Renal cortical epithelial cell (primary cell): ENCODE measurements at places on chromosomes 1 and 21.
A peak's percentile ranks its signal among the peaks of the same experiment; 100 is the strongest.

GRCh38 chr1:74452035-74452434, 60.4 kb downstream of the LRRC53 start:
- DNase-seq: no peak

- no peak for DNase-seq
Measured at GRCh38 chr21:25565272-25566211, 41.7 kb downstream of the MRPL39 start.

GRCh38 chr1:151133018-151133806, 13.2 kb downstream of the SEMA6C start:
- no peak for DNase-seq

DNA sequence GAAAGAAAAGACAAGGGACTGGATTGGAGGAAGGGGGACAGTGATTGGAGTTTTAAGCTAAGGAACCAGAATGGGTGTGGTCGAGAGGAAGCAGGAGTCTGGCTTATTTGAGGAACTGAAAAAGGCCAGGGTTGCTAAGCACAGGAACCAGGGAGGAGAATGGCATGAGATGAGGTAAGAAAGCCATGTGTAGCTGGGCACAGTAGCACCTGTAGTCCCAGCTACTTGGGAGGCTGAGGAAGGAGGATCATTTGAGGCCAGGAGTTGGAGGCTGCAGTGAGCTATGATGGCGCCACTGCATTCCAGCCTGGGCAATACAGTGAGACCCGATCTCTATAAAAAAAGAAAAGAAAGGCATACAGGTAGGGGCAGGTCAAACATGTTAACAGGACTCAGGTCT, 8.1 kb upstream of the KHDRBS1 start:
- DNase-seq: no peak

- no peak for DNase-seq
Measured at GRCh38 chr1:212712451-212713303, 13.0 kb upstream of the BATF3 start.

GRCh38 chr1:229897501-229897900, 169.5 kb upstream of the GALNT2 start:
- DNase-seq: no peak

- DNase-seq: no peak
Measured at GRCh38 chr1:145999321-146000024, 3.1 kb upstream of the TXNIP start.

- DNase-seq: no peak
Measured at GRCh38 chr1:241391926-241392710, 35.1 kb upstream of the RGS7 start.

DNA sequence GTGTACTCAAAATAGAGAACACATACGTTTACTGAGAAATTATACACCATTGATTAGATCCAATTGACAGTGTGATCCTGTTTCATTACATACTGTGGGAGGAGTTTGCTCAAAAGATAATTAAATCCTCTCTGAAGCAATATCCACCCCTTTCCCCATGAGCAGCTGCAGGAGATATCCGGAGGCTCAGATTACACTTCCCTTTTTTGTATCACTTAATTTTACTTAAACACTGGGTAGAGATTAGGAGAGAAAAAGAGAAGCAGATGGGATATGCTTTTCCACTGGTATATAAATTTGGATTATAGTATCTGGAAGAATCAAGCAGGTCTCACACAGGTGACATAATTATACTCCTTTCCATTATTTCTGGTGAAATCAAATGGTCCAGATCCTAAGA, 333.3 kb upstream of the ZRANB2 start:
- DNase-seq: no peak

- DNase-seq: no peak
Measured at GRCh38 chr21:46606427-46606813, 1.5 kb upstream of the S100B start.

DNA sequence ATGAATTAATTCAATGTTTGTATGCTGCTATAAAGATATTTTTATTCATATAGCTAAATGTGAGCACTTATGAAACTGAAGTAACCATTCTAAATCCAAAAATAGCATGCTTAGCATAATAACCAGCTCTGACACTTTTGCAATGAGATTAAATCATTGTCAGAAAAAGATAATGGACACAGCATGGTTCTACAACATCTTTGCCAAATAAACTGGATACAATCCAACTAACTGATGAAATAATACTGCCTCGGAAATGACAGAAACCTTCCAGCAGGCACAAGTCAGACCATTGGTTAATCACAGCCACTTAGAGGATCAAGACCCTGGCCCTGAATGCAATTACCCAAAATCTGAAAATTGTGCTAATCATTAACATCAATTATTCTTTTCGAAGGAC, 592.7 kb upstream of the ADGRL4 start:
- DNase-seq: no peak

DNA sequence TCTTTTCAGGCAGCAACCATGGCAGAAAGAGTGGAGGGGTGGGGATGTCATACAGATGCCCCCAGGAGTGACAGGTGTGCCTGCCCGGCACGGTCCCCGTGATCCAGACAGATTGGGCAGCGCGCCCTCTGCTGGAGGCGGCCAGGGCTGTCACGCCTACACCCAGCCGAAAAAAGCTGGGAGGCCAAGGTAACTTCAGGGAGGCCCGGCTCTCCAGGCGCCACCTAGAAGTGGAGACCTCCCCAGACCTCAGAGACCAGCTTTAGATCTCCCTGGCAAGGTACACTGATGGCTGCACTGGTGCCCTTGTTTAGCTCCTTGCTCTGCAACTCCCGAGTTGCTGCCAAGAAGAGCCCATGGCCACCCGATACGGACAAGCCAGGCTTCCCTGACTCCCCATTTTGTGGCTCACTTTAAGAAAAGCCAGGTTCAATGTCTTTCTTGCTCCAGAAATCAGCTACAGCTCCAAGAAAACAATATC, 6.6 kb downstream of the GOLT1A start:
- DNase-seq: no peak

DNA sequence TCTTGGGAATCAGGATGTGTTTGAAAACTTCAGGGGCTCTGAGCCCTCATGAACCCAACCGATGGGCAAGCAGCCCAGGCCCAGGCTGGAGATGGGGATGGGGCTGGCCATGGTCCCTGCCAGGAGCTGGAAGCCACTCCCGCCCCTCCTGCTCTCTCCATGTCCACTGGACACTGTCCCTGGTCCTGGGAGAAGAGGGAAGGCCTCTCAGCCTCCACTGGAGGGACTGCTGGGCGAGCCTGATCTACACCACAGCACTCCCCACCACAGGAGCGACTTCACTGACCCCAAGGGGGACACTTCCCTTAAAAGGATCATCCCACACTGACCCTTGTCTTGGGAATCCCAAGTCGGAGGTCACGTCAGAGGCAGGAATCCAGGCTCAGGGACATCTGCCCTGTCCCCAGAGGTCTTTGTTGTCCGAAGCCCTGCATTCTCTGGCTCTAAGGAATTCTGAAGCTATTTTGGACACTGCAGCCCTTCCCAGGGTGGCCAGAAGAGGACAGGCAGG, 16.9 kb upstream of the COL18A1 start:
- DNase-seq: no peak

DNA sequence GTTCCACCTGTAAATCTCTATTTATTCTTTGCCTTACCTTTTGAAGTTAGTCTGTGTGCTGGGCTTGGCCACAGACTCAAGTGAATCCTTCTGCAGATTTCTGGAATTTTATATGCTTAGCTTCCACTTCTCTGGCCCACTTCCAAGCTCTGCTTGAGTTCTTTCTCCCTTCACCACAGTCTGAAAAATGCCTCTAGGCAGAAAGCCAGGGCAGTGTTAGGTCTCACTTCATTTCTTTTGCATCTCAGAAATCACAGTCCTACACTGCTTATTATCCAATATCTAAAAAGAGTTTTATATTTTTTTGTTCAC, 48.9 kb downstream of the INKA2 start:
- DNase-seq: peak; percentile 93

DNA sequence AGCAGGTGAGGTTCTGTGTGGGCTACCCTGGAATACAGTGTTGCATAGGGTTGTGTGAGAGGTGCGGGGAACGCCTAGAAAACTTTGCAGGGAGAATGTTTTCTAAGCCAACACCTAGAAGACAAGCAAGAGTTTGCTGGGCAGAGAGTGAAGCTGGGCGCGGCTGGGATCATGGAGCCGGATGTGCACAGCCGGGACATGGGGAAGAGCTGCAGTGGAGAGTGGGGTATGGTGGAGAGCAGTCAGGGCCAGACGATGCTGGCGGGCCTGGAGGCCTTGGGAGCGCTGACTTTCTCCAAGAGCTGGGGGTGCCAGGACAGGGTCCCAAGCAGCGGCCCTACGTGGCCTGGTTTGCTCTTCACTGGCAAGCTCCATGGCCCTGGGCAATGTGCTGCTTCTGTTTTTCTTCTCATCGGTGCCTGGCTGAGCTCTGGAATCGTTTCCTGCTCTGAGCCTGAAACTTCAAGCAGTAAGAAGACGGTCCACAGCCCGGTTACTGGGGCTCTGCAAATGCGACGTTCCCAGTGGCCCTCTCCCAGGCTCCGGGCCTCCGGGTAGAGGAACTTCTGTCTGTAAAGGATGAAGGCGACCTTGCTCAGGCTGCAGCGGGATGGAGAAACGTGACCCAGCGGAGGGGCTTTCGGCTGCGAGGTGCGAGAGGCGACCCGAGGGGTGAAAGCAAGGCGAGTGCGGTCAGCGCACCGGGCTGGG, 51.9 kb upstream of the CD34 start:
- peak; percentile 24 for DNase-seq

DNA sequence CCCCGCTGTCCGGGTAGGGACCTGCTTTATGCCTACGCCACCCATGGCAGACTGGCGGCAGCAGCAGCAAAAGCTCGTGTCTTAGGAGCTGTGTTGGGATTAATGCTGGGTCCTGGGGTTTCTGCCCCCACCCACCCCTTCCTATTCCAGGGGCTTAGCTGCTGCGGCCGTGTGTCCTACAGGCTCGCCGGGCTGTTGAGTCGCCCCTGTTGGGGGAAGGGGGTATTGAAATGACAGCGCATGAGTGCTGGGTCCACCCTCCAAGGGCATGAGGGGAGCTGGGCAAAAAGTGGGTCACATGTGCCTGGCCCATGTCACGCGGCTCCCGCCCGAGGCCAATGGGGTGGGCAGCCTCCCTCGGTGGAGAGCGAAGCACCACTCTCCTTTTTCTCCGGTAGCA, 118.3 kb upstream of the COL6A1 start:
- DNase-seq: no peak

- DNase-seq: no peak
Measured at GRCh38 chr1:231964241-231964640, 337.7 kb downstream of the DISC1 start.

DNA sequence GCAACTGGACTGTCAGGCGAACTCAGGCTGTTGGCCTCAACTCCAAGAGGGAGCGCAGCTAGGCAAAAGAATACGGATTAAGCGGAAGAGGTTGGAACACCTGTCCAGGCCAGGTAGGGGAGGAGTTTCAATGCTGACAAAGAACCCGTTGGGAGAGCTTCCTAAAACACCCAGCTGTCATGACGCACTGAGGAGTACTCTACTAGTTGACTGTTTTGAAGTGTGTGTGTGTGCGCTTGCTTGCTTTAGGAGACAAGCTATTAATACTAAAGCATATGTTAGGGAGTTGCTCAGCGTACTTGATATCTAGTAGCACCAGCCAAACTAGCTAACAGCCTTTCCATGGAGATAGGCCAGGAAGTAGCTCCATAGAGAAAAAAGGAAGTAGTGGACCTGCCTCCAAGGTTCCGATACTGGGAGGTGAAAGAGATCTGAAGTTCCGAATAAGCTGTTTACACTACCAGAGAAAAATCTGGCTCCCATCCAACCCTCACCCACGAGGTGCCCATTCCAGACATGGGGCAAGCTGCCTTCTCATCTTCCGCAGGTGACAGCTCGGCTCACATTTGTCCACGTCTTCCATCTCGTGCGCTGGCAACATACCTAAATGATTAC, 974 bp upstream of the FNBP1L start:
- peak; percentile 41 for DNase-seq

- DNase-seq: no peak
Measured at GRCh38 chr1:11807133-11807532, 1.1 kb downstream of the CLCN6 start.

DNA sequence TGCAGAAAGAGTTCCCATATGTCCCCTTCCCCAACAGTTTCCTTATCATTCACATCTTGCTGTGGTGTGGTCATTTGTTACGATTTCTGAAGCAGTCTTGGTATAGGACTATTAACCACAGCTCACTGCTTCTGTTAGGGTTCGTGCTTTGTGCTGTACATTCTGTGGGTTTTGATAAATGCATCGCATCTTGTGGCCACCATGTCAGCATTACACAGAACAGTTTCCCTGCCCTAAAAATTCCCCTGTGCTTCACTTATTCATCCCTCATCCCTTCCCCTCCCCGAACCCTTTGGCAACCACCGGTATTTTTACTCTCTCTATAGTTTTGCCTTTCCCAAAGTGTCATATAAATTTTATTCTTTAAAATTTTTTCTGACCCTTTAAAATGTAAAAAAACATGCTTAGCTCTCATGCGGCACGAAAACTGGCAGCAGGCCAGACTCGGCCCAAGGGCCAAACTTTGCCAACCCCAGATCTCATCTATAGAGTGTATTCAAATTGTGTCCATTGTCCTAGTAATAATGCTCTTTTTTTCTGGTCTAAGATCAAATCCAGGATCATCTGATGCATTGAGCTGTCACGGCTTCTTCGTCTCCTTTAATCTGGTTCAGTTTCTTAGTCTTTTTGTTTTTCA, 78.2 kb downstream of the SIM2 start:
- no peak for DNase-seq

DNA sequence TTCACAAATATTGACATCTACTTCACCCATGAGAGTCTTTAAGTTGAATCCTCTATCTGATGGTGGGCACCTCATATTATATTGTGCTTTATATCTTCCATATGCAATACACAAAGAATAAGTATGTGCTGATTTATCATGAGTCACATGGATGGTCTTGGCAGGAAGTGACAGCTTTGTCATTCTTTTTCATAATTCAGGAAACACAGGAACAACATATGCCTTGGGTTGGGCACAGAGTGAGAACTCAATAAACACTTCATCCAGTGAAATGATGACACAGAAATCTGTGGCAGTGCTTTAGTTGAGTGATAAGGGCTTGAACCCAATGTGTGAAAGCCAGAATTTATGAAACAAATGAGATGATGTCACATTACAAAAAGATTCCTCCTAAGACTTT, 41.2 kb downstream of the GADD45A start:
- no peak for DNase-seq

DNA sequence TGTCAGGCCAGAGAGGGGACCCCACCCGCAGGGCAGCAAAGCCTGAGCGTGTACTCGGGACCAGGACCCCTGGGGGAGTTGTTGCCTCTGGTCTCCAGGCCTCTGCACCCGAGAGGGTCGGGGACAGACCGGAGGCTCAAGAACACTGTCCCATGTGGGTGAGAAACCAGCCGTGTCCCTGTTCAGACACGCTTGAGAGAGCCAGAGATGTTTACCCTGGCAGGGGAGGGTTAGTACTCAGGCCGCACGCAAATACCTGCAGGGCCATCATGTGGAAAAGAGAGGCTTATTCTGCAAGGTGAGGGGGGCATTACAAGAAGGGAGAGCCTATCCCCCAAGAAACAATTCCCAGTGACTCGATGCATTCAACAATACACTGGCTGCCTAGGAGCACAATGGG, 74.0 kb upstream of the ARHGEF16 start:
- peak; percentile 49 for DNase-seq

DNA sequence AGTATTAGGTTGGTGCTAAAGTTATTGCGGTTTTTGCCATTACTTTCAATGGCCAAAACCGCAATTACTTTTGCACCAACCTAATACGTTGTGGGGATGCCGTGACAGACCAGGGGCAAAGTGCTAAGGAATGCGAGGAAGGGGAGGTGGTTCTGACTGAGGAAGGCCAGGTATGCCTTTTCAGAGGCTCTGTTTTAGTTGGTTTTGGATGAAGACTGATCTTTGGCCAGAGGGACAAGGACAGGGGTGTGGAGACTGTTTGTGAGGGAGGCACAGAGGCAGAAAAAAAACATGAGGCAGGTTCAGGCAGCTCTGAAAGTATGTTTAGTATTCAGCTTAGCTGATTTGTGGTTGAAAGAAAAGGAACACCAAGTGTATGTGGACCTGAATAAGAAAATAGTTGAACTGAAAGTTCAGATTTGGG, 358.2 kb downstream of the RPS6KC1 start:
- DNase-seq: no peak
